ENCODE measurements at places on chromosomes 16 and 17.

- no peak for DNase-seq
Observed at GRCh38 chr17:65892912-65893377, 299.0 kb downstream of the CEP112 start.

GRCh38 chr17:82595893-82596292, 52.4 kb downstream of the WDR45B start:
- no peak for DNase-seq

- DNase-seq = no peak
Observed at GRCh38 chr17:1008008-1008761, 11.3 kb downstream of the TIMM22 start.

DNA sequence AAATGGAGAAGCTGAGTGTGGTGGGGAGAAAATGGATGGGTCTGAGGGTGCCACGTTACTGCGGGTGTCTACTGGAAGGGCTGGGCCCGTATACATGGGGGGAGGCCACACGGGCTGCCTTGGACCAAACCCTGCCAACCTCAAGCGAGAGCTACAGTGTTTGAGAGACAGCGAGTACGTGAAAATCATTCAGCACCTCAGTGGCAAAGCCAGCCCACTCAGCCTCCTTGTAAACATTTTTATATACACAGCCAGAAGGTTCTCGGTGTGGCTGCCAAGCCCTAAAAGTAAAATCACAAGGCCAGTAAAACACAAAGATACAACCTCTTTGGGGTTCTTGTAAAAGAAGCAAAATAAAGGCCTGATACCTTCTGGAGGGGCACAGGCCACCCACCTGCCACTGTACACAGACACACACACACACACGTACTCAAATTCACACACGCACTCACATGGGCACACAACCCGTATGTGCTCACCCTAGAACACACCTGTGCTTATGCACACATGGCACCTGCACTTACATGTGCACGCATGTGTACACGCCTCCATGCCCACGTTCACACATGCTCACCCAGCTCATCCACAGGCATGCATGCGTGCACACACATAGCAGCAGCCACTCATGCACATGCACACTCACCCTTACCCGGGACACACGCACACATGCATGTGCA, 102.8 kb downstream of the GSG1L start:
- DNase-seq = no peak

DNA sequence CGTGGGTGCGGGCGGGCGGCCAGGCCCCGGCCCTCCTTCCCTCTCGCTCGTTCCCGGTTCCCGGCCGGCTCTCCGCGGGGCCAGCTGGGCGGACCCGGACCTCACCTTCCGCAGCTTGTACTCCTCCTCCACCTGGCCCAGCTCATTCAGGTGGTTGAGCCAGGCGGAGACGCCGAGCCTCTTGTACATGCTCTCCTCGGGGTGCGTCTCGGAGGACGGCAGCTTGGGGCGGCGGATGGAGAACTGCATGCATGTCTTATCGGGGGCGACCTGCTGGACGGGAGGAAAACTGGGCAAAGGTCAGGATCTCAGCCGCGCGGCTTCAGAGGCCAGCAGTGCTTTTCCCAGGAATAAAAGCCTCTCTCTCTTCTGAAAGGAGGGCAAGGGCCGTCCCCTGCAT, 85.4 kb downstream of the TBC1D16 start:
- DNase-seq = no peak
